ENCODE measurements at places on chromosomes 13 and 19. TPM values are rescaled to one million over a fixed set of nuclear protein-coding genes. Genes with fewer than 3 reads are reported as not detected.

HCN2 gene
- total RNA-seq: 0.40 TPM

PTGER1 gene
- total RNA-seq: 1.9 TPM

ITGBL1 gene
- total RNA-seq: 16.2 TPM

CRB3 gene
- total RNA-seq: 75.9 TPM

SOHLH2 gene
- 0.52 TPM for total RNA-seq

DHDH gene
- 1.9 TPM for total RNA-seq

DNA sequence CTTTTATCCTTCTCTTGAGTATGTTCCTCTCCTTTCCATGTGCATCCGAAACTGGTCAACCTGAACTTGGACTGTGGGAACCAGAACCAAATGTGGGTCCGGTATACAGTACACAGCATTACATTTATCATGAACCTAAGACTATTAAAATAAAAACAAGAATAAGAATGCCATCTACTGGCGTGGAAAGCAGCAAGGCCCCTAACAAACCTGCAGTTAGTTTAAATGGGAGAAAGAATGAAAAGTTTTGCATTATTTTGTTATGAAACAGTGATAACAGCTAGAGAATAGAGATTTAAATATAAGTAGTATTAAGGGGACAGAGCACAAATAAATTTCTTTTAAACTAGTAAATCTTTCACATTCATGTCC is 159.5 kb downstream of the RBM26 start:
- no peak for DNase-seq

GRCh38 chr13:35140321-35140720 is 198.3 kb downstream of the NBEA start:
- no peak for DNase-seq

- DNase-seq: no peak
Observed at GRCh38 chr13:76783798-76784197, 102.4 kb downstream of the KCTD12 start.

DNA sequence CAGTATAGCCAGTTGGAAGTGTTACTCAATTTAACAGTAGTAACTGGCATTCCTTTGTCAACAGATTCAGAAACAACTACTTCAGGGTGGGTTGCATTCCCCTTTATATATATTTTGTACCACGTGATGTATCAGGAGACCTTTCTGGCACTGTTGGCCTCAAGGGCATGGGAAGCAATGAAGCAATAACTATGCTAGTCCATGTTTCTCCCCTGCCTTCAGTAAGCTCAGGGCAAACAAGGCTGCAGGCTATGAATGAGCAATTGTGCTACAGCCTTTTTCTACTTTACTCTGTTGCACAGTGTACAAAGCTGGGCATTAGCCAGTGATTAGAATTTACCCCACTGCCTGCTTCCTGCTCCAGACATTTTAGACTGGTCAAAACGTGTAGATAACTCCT is 348.8 kb downstream of the GPC5 start:
- DNase-seq: no peak

- DNase-seq: no peak
Observed at GRCh38 chr13:90305796-90306195, 1041.7 kb upstream of the MIR17HG start.

- no peak for DNase-seq
Observed at GRCh38 chr13:52706081-52706480, 33.5 kb downstream of the CNMD start.

GRCh38 chr19:5091018-5091683 is 122.2 kb downstream of the KDM4B start:
- DNase-seq: no peak

- no peak for DNase-seq
Observed at GRCh38 chr19:29383696-29384095, 142.1 kb upstream of the VSTM2B start.

DNA sequence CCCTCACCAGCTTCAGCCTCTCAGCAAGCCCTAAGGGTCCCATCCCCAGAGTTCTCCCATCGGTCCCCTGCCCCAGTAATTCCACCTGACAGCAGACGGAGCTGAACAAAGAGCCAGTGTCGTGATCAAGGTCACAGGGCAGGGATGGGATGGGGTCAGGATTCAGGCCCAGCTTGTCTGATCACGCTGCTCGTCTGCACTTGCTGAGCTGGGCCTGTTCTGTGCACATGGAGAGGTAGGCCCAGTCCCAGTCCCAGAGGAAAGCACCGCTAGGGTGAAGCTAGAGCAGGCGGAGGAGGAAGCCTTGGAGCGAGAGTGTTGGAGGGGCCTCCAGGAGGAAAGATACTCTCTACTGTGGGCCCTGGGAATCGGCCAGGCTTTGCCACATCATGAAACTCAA is 7.1 kb upstream of the RBM42 start:
- no peak for DNase-seq

DNA sequence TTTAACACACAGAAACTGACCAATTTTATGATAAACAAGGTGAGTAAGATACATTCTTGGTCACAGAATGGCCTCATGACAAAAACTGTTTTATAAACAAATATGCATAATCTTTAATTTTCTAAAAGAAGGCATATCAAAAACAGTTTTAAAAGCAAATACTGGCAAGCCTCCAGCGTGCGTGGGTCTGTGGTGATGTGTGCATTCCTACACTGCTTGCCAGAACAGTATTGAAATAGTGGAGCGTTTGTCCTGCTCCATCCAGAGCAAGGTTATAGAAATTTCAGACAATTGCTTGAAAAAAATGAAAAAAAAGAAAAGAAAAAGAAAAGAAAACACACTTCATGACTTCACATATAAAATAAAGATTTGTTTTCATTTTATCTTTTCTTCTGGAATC is 140.9 kb downstream of the MZT1 start:
- DNase-seq: no peak

DNA sequence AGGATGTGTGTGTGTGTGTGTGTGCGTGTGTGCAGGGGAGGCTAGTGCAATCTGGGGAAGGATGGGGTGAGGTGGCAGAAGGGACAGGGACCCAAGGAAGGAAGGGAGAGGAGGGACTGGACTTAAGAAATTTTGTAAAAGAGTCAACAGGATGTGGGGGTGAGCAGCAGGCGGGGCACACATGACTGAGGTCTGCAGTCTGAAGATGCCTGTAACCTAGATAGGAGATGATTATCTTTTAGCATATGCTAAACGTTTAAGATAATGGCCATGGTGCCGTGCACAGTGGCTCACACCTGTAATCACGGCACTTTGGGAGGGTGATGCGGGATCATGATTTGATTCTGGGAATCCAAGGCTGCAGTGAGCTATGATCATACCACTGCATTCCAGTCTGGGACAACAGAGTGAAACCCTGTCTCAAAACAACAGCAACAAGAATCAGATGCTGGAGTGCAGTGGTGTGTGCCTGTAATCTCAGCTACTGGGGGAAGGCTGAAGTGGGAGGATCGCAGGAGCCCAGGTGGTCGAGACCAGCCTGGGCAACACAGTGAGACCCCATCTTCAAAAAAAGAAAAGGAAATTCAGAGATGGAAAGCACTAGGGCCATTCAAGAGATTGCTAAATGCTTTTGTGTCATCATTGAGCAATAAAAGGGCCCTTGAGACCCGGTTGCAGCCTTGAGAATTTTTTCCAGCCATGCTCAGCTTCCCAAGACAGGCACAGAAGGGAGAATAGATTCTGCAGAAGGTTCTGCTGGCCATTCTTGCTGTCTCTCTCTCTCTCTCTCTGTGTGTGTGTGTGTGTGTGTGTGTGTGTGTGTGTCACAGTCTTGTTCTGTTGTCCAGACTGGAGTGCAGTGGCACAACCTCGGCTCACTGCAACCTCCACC is 3.8 kb upstream of the ZNF414 start:
- no peak for DNase-seq
